Non-pigmented ciliary epithelial cell (primary cell): ENCODE measurements at places on chromosomes 5 and 9.
A peak's percentile ranks its signal among the peaks of the same experiment; 100 is the strongest.

DNA sequence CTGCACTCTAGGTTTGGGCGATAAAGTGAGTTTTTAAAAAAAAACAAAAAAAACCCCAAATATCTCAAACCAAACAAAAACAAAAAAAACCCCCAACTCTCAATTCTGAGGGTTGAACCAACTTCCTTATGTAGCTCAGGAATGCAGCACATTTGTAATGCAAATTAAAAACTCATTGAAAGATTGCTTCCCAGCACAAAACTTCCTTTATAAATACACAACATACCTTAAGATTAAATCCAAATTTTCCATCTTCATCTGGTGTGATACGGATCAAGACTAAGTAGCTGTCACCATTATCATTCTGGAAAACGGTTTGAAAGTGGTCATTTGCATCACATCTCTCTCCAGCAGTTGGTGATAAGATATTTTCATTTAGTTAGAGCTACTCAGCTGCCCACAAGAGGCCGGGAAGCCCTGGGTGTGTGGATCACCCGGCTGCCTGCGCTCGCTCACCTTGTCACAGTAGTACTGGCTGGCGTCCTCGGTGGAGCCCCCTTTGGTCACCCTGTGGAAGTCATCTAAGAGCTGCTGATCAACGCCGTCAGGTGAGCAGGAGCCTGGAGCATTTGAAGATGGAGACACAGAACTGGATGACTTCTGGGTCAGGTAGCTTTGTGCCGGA lies 88.2 kb downstream of the PTPN3 start:
- no peak for DNase-seq

GRCh38 chr9:105993921-105994715 lies 299.8 kb downstream of the TMEM38B start:
- DNase-seq: no peak

GRCh38 chr9:111661802-111662521 lies 557 bp downstream of the GNG10 start:
- DNase-seq: no peak

DNA sequence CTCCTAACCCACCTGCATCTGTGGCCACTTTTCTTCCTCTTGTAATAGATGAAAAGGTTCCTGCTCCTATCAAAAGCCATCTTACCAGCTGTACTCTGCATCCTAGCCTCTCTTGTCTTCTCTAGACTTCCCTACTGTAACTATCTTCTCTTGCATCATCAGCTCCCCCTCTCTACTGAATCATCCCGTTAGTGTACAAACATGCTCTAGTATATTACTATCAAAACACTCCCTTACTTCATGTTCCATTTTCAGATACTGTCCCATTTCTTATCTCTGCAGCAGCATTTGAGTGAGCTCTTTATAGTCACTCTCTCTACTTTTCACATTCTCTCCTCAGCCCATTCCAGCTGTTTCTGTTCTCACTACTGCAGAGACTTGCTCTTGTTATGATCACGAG lies 2.8 kb downstream of the SRA1 start:
- DNase-seq: no peak

- peak; percentile 8 for DNase-seq
Measured at GRCh38 chr5:147835386-147835798, 3.9 kb upstream of the SPINK1 start.

DNA sequence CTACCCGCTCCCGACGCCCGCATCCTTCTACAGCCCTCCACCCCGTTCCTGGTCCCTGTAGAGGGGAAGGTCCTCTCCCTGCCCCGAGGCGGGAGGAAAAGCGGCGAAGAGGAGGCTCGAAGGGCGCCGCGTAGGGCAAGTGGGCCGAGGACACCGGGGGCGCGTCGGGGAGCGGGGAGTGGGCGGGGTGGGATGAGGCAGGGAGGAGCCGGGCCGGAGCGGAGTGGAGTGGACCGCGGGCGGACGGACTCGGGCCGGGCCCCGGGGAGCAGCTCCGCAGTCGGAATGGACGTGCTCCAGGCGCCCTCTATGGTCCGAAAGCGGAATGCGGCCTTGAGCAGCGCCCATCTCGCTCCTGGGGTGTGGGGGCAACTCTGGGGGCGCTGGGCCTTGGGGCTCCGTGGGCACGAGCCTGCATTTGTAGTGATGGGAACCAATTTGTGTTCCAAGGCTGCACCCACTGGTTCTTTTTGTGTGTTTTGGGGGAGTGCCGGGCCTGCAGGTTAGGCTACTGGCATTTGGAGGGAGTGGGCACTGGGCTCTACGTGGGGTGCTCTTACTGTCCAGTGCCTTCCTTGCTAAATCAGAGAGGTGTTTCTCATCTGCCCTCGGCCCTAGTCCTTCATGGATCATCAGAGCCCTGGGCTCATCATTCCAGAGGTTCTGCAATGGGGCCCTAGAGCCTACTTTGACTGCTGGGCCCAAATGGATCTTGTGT lies 7.3 kb downstream of the IRX1 start:
- DNase-seq: no peak

- DNase-seq: no peak
Measured at GRCh38 chr9:129506892-129507291, 114.0 kb downstream of the C9orf50 start.

DNA sequence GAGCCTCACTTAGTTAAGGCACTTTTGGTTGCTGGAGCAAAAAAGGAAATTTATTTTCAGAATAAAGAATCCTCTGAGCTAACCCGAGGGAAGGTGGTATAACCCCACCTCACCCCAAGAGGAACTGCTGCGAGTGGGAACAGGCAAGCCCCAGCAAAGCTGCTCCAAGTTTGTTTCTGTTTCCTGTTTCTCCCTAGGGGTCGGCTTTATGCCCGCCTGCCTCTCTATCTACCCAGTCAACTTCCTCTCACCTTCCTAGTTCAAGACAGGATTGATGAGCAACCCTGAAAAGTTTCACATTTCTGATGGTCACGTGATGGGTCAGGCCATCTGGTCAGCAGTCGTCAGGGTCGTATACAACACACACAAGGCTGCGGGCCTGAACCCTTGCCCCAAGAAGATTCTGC lies 31.1 kb downstream of the TRIO start:
- DNase-seq: no peak

DNA sequence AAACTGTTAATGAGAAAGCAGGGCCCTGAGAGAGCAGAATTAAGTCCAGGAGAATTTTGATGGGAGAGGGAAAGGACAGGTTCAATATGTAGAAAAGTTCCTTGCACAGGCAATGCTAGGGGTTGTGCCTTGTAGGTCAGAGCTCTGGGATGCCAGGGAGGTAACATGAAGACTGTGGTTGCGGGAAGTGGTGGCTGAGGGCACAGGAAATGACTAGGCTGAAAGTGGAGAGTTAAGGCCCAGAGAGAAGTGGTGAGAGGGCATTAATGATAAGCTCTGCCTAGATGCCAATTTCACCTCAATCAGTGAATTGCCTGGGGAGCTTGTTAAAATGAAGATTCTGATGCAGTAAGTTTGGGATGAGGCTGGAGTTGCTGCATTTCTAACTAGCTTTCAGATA lies 31.5 kb upstream of the PPP3R2 start:
- no peak for DNase-seq

GRCh38 chr5:16931334-16932110 lies 4.6 kb downstream of the MYO10 start:
- no peak for DNase-seq

GRCh38 chr5:107858324-107858723 lies 187.6 kb upstream of the EFNA5 start:
- no peak for DNase-seq

DNA sequence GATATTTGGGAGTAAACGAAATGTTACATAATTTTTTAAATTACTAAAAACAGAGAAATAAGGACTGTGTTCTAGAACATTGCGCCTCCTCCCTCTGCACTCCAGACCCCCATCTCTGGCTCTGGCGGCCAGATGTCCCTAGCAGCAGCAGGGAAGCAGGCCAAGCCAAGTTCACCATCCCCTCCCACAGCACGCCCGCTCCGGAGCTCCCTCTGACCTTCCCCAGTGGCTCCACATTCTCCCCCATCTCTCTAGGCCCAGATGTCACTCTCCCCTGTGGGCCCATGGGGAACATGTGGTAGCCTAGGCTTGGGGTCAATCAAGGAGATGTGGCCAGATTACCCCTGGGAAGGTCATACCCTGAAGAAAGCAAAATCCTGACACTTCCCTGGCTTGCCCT lies 6.3 kb upstream of the WNK2 start:
- DNase-seq: no peak

DNA sequence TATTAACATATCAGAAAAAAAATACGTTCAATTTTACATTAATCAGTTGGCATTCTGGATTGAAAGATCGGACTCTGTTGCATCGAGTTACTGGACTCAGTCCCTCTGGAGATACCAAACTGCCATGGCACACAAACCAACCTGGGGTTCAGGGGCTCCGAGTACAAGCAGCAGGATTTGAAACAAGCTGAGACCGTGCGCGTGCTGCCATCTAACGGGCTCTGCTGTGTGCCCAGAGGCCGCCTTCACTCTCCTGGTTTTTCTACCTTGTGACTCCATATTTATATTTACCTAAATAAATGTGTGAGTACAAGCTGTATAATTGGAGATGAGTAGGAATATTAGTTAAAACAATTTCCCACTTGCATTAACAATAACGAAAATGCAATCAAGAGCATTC lies 48.2 kb downstream of the ANXA1 start:
- DNase-seq: no peak

DNA sequence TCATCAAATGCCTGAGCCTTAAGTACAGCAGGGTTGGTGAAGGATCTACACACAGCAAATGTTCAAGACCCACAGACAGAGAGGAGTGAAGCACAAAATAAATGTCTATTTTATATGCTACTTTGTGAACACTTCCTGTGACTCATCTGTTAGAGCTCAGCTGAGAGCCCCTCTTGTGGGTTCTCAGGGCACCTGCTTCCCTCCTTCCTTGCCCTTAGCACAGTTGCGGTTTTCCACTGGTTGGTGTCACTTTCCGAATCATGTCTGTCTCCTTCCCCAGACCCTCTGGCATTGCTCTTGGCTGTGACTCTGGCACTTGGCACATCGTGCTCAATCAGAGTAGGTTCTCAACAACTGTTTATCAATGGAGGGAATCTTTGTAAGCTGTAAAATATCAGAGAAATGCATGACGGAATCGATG lies 128.5 kb upstream of the STC2 start:
- no peak for DNase-seq

DNA sequence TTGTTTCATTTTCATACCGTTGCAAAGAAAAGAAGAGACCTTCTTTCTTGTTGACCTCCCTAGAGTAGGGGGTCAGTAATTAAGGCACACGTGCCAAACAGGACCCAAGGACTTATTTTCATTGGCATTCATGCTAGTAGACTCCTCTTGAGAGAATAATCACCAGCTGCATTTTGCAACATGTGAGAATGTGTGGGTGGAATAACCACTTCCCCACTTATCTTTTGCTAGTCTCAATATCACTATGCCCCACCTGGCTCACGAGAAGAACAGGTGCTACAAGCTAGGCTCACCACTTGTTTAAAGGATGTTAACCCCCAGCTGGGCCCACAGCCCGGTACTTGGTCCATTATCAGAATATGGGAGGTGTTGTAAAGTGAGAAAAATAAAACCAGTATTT lies 460.7 kb upstream of the MEF2C start:
- DNase-seq: no peak

DNA sequence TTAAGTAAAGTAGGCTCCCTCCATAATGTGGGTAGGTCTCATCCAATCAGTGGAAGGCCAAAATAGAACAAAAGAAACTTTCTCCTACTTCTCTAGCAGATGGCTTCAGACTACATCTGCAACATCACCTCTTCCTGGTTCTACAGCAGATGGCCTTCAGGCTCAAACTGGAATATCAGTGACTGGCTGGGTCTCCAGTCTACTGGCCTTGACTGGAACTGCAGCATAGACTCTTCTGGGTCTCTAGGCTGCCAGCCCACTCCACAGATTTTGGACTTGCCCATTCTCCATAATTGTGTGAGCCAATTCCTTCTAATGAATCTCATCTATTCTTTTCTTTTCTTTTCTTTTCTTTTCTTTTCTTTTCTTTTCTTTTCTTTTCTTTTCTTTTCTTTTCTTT lies 64.8 kb downstream of the ACER2 start:
- DNase-seq: no peak

- DNase-seq: no peak
Measured at GRCh38 chr5:87769157-87769556, 356.4 kb upstream of the CCNH start.

DNA sequence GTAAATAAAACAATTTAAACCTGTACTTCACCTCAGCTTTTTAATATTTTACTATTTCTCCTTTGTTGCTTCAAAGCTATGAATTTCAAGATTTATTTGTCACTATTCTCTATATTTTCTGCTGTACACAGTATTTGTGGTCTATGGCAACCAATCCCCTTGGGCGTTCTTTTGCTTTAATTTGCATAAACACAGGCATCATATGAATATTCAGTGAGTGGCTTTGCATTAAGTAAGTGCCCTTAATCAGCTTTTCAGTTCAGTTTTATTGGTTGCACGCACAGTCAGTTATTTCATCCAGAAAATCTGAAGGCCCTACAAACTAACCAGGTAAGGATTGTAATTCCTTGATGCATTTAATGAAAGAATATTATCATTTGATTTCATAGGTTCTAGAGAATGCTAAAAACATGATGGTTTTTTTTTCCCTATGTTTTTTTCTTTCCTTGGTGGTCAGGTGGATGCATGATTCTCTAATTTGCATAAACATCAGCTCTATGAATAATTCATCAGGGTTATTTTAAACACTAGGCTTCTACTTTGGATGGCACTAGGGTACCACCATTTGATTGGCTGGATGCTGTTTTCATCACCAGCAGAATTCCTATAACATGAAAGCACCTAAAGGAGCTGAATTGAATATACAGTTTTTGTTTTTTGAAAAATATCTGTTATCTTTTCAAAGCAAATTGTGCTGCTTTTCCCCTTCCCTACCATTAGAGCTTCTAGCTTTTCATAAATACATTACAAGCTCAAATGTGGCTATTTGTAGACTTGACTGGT lies 249.2 kb upstream of the CCNH start:
- DNase-seq: no peak

- no peak for DNase-seq
Measured at GRCh38 chr9:126494264-126494663, 119.5 kb upstream of the LMX1B start.

GRCh38 chr5:38803246-38803645 lies 42.6 kb upstream of the OSMR start:
- DNase-seq: no peak

- DNase-seq: no peak
Measured at GRCh38 chr9:114078021-114078780, at the start of gene AMBP. AMBP (minus strand) TSS chr9:114078300; CDS start chr9:114078209, 91 bp downstream.

DNA sequence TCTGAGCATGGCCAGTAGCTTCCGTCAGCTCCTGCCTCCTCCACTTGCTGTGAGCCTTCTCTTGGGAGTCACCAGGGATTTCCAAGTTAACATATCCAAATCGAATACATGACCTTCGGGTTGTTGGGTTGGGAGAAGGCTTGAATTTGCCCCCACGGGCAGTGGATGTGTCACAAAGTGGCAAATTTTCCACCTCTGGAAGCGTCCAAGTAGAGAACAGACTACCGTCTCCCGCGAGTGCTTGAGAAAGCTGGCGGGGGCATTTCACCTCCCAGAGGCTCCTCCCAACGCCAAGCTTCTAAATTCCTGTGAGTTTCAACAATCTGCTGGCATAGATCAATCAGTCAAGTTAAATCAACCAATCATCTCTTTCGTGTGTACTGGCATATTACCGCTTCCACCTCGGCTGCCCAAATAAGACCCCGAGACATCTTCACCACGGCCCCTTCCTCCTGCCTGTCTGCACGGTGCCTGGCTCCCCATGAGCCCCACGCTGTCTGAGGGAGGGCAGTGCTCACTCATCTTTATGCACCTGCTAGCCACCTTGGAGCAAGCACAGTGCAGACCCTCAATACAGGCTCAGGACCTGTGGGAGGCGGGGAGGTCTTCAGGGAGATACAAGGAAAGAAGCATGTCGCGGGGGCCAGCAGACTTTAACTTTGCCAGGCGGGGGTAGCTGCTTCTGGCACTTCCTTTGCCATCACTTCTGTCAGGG lies 79.1 kb downstream of the MRPL36 start:
- DNase-seq: no peak

GRCh38 chr5:119537704-119538103 lies 85.4 kb downstream of the HSD17B4 start:
- no peak for DNase-seq
